ENCODE measurements at places on chromosomes 16 and 17.

DNA sequence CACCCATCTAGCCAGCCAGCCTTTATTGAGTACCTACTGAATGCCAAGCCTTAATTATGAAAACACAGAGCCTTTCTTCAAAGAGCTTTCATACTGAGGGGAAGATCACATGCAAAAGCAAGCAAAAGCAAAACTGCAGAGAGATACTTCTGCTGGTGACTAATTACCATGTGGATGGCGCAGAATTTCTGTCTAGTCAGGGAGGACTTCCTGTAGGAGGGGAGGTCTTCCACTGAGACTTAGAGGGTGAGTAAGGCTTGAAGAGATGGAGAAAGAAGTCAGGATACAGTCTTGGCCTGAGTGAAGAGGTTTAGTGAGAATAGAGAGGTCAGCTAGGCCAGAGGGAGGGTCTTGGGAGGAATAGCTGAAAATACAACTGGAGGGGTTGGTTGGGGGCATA, 53.9 kb upstream of the CCL2 start:
- no peak for DNase-seq

DNA sequence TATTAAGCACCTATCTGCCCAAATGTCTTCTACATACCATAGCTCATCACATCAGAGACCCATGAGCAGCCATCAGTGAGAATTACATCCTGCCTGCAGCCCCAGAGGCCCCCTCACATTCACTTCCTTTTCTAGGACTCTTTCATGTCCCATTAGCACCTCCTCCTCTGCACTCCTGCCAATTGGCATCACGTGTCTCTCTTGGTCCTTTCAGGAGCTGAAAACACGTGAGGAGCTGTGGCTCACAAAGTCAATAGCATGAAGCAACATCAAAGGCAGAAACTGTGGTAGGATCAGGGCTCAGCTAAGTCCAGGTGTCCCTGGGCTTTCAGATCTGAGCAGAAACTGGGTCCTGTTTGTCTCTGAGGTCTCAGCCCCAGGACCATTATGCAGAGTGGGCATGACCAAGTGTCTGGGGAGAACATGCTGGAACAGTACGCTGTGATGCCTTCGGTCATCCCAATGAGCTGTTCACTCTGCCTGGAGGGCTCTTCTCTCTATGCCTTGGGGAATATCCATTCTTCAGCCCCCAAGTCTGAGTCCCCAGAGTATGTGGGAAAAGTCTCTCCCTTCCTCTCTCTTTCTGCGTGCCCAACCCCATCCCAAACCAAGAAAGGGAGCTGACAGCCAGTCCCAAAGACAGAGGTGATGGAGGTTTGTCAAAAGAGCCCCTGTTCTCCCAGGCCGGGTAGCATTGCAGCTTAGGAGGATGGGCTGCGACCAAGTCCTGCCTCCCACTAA, 457.0 kb upstream of the CDH5 start:
- DNase-seq: no peak

DNA sequence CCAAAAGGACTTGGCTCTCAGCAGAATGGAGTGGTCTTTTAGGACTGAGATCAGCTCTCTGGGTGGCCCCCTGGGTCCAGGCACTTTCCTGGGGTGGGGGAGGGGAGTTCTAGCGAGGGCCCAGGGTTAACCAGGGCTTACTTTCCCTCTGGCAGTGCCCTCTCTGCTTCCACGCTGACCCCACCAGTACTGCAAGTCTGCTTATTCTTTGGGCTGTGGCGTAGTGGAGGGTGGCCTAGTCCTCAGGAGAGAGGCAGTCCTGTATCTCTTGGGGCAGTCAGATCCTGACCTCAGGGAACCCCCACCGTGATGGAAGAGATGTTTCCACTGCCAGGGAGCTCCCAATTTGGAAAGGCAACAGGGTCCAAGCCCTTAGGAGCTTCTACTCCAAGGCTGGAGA, 79.4 kb downstream of the CCDC182 start:
- DNase-seq: no peak

GRCh38 chr16:80719573-80719972, 84.8 kb downstream of the CDYL2 start:
- DNase-seq: no peak

DNA sequence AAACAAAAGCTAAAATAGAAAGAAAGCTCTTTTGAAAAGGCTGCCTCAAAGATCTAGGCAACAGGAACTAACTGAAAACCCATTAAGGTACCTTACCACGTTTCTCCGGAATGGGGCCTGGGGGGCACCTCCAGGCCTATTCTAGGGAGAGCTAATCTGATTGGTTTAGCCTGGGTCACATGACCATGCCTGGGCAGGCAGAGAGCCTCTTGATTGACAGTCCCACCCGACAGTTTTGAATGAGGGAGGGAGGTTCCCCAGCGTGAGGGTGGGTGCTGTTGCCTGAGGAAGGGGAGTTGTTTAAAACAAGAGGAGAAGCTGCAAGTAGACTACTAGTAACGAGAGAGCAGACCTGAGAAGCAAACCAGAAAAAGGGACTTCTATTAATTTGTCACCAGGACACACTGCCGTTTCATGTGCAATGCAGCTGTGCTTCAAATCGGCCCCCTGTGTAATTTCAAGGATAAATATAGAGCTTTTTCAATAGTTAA, 143.4 kb upstream of the HS3ST2 start:
- no peak for DNase-seq

GRCh38 chr16:31367853-31368252, 12.9 kb downstream of the ITGAX start:
- no peak for DNase-seq

DNA sequence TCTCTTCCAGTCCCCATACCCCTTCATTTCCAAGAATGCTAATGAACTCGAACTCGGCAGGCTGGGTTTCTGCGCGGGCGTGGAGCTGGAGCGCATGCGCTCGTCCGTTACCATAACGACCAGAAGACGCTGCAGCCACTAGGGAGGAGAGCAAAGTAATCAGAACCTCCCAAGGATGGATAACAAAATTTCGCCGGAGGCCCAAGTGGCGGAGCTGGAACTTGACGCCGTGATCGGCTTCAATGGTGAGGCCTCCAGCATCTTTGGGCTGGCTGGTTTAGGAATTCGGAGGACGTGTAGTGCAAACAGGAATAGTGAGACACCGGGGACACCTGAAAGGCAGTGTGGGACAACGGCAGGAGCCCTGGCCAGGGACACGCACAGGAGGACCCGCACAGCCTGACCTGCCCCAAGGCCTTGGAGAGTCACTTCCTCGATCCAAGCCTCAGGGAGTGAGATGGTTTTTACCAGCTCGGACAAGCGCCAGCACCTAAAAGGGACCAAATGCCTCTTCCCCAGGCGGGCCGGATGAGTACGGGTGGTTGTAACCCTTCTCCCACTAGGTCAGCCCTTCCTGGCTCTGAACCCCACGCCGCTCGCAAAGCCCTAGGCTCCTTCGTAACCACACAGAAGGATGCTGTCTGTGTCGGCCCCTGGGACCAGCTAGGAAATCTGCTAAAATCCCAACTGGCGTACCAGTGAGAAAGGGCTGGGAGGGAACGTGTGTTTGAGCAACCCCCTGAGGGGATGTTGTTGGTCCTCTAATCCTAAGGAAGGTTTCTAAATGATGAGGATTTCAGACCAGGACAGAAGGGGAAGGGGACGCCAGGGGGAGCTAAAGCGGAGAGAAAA, at the start of gene CFAP52:
Gene CFAP52 (plus strand): TSS at position 122 of the 852 bp plus-strand sequence. CDS start 54 bp downstream, at position 176.
- DNase-seq: peak; percentile 10

GRCh38 chr16:87560428-87561199, 41.7 kb upstream of the JPH3 start:
- peak; percentile 14 for DNase-seq

- no peak for DNase-seq
Measured at GRCh38 chr16:84511831-84512230, 7.4 kb upstream of the MEAK7 start.

- no peak for DNase-seq
Measured at GRCh38 chr16:83211711-83212110, 584.9 kb downstream of the CDH13 start.

GRCh38 chr17:80664217-80664790, 119.7 kb downstream of the RPTOR start:
- no peak for DNase-seq

GRCh38 chr17:47980541-47980940, 9.6 kb downstream of the CDK5RAP3 start:
- peak; percentile 61 for DNase-seq

DNA sequence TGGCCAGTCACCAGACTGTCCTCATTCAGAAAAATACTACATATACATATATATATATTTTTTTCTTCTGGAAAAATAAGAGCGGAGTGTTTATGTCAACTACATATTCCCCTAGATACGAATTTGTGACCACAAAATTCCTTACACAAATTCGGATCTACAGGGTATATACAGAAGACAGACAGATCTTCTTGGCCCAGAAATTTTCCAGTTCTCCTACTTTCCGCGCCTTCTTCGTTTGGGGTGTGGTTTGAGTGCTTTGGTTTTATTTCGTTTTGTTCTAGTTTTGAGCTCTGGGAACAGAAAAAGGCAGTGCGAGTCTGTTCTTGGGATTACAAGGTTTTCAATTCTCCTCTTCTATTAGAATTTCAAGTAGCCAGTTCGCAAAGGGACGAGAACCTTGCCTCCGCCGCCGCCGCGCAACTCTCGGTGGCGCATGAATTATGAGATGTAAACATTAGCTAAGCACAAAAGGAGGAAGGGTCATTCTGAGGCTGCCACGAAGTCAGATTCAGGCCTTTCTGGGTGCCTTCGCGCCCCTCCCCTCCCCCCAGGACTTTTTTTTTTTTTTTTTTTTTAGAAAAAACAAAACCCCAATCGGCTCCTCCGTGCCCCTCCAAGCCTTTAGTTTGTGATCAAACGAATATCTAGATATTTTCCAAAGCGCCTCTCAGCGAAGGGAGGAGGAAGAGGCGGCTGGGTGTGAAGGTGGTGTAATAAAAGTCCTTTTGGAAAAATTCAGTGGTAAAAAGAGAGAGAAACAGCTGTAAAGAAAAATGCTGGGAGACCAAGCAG, 1.8 kb upstream of the HOXB4 start:
- no peak for DNase-seq

GRCh38 chr17:30942308-30943079, 20.7 kb downstream of the ADAP2 start:
- DNase-seq: no peak

- peak; percentile 98 for DNase-seq
Measured at GRCh38 chr17:58391302-58391984, 25.9 kb downstream of the RNF43 start.

- DNase-seq: no peak
Measured at GRCh38 chr17:45231481-45232116, 9.9 kb downstream of the FMNL1 start.

GRCh38 chr17:29124135-29124924, 55.9 kb downstream of the MYO18A start:
- peak; percentile 66 for DNase-seq
